ENCODE measurements at places on chromosomes 6 and 20. TPM values are rescaled to one million over a fixed set of nuclear protein-coding genes. Genes with fewer than 3 reads are reported as not detected.

Gene PPIL6
- not detected for total RNA-seq

Gene MTRF1L
- total RNA-seq, result 21.8 TPM

Gene DLL1
- 1.2 TPM for total RNA-seq

Gene BTNL2
- not detected for total RNA-seq

Gene POM121L2
- total RNA-seq, result not detected

Gene SOX4
- total RNA-seq, result 46.5 TPM

Gene TMEM14B
- 125 TPM for total RNA-seq

Gene DCBLD1
- 16.0 TPM for total RNA-seq

Gene CRISP3
- total RNA-seq, result not detected

Gene PKIB
- 0.15 TPM for total RNA-seq

Measured in mammary microvascular endothelial cell (primary cell).